ENCODE measurements at places on chromosomes 11 and 22.
A peak's percentile ranks its signal among the peaks of the same experiment; 100 is the strongest.

GRCh38 chr11:69000391-69000790 lies 12.7 kb downstream of the MRGPRF start:
- H3K27me3 ChIP-seq: peaks cover 13% of the 10 kb centered on the region
- no peaks in the 10 kb centered on the region for H3K36me3 ChIP-seq
- DNase-seq: no peak
- H3K4me3 ChIP-seq: no peak overlapping the region

- no peak overlapping the region for H3K27ac ChIP-seq
- H3K36me3 ChIP-seq: peaks cover 15% of the 10 kb centered on the region
- no peak overlapping the region for H3K4me3 ChIP-seq
These were observed 38.2 kb downstream of the SYTL2 start for GRCh38 chr11:85772695-85773094.

DNA sequence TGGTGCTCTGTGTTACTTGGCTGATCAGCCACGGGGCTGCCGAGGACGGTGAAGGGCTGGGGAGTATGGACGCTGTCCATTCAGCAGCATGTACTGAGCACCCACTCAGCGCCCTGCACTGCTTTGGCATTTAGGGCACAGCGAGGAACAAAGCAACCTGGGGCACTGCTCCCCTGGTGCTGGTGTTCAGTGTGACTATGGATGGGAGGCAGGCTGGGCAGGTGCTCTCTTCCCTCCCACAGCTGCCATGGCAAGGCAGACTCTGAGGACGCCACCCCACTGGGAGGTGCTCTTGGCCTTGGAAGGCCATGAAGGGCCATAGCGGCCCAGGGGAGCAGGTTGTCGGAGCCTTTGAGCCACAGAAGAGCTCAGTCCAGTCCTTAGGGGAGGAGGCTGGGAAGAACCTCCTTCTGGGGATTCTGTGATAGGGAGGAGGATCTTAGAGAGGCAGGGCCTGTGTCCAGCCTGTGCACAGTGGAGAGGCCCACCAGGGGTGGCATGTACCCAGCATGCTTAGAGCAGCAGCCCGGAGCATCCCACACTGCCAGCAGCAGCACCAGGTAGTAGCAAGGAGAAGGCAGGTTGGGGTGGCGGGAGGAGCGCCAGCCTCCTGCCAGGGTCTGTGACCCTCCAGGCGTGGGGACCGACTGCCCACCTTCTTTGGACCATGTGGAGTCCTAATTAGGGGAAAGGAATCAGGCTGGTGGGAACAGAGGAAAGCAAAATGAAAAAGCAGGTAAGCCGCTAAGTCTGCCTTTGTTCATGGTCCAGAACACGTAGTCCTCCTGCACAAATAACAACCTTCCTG lies 141.8 kb downstream of the MPPED1 start:
- no peak overlapping the region for H3K27ac ChIP-seq
- H3K4me3 ChIP-seq: no peak overlapping the region
- no peaks in the 10 kb centered on the region for H3K4me1 ChIP-seq
- H3K27me3 ChIP-seq: peaks cover 5% of the 10 kb centered on the region
- no peaks in the 10 kb centered on the region for H3K36me3 ChIP-seq

- peak within 1 kb of the TSS; percentile 90 for H3K4me3 ChIP-seq
- H3K27ac ChIP-seq: peak within 1 kb of the TSS; percentile 53
- peaks cover 8% of the 10 kb centered on the region for H3K27me3 ChIP-seq
- peaks cover 32% of the 10 kb centered on the region for H3K36me3 ChIP-seq
- peak; percentile 95 for DNase-seq
- H3K4me1 ChIP-seq: peaks cover 20% of the 10 kb centered on the region
These were observed at the start of gene SWAP70 for GRCh38 chr11:9663699-9664275. SWAP70 (plus strand) TSS chr11:9664077; CDS start chr11:9664180, 103 bp downstream.

- H3K36me3 ChIP-seq: no peaks in the 10 kb centered on the region
- H3K4me3 ChIP-seq: no peak overlapping the region
- H3K27ac ChIP-seq: peak overlapping the region; percentile 36
- DNase-seq: peak; percentile 50
- peaks cover 56% of the 10 kb centered on the region for H3K4me1 ChIP-seq
- peaks cover 6% of the 10 kb centered on the region for H3K27me3 ChIP-seq
These were observed 69.4 kb downstream of the MCHR1 start for GRCh38 chr22:40748388-40749355.

- peaks cover 3% of the 10 kb centered on the region for H3K27me3 ChIP-seq
- H3K27ac ChIP-seq: no peak overlapping the region
- H3K4me3 ChIP-seq: no peak overlapping the region
- no peaks in the 10 kb centered on the region for H3K36me3 ChIP-seq
These were observed 114.2 kb upstream of the SEZ6L start for GRCh38 chr22:26054841-26055605.

- H3K4me1 ChIP-seq: peaks cover 41% of the 10 kb centered on the region
- H3K36me3 ChIP-seq: no peaks in the 10 kb centered on the region
- DNase-seq: no peak
- H3K4me3 ChIP-seq: no peak overlapping the region
These were observed 33.4 kb downstream of the CD82 start for GRCh38 chr11:44598831-44599230.

DNA sequence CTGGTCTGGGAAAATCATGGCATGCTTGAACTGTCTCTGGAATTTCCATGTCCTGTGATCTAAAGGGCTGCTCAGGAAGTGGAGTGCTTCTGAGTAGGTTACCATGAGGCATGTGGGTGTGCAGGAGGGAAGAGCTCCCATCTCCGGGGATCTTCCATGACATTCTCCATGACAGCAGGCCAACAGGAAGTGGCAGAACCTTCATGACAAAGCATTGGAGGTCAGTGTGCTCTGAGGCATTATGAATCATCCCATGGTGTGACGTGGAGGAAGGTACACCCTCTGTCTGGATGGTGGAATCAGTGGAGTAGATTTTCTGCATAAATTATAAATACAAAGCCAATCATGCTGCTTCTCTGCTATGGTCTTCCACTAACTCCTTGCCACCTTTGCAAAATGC lies 139.6 kb upstream of the E2F8 start:
- peaks cover 26% of the 10 kb centered on the region for H3K4me1 ChIP-seq
- no peak for DNase-seq
- no peak overlapping the region for H3K4me3 ChIP-seq
- H3K27ac ChIP-seq: no peak overlapping the region
- H3K27me3 ChIP-seq: peaks cover 26% of the 10 kb centered on the region
- no peaks in the 10 kb centered on the region for H3K36me3 ChIP-seq

DNA sequence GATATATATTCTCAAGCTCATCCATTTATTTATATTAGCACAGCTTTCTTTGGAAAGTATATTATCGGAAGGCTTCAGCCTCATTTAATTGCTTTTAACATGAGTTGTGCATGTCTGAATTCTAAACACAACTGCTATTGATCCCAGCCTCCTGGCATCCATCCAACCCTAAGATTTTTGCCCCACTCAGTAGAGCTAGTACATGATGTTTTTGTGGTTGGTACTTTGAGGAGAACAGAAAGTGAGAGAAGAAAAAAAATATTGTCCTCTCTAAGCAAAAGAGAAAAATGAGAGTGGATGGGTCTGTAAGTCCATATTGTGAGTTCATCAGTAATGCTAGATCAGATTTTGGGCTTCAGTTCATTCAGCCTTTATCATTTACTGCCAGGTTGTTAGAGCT lies 198.7 kb downstream of the DDX10 start:
- H3K27ac ChIP-seq: no peak overlapping the region
- H3K4me3 ChIP-seq: no peak overlapping the region
- no peaks in the 10 kb centered on the region for H3K27me3 ChIP-seq
- peaks cover 5% of the 10 kb centered on the region for H3K36me3 ChIP-seq
- H3K4me1 ChIP-seq: peaks cover 11% of the 10 kb centered on the region

GRCh38 chr11:44608991-44609782 lies 43.7 kb downstream of the CD82 start:
- no peak for DNase-seq
- no peaks in the 10 kb centered on the region for H3K36me3 ChIP-seq
- H3K27me3 ChIP-seq: peaks cover 8% of the 10 kb centered on the region
- no peak overlapping the region for H3K27ac ChIP-seq

- H3K4me3 ChIP-seq: no peak overlapping the region
- peaks cover 9% of the 10 kb centered on the region for H3K27me3 ChIP-seq
- no peak overlapping the region for H3K27ac ChIP-seq
- DNase-seq: no peak
- peaks cover 7% of the 10 kb centered on the region for H3K4me1 ChIP-seq
These were observed 18.6 kb upstream of the APLP2 start for GRCh38 chr11:130051082-130051481.

DNA sequence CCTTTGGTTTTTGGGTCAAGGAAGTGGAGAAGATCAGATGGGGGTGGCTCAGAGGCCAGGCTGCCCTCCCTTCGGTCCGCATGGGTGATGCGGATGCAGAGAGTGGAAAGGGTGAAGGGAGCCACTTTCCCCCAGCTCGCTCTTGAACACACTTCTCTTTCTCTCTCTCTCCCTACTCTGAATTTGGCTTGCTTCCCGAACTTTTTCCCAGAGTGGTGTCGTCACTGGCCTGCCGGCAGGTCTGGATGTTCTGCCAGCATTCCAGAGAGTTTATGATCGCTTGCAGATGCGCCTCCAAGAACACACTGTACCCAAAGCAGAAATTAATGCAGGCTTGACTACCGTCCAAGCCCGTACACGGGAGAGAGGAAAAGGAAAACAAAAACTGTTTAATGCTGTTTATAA lies 103.2 kb downstream of the ZBTB16 start:
- peak overlapping the region; percentile 82 for H3K27ac ChIP-seq
- H3K4me1 ChIP-seq: peaks cover 98% of the 10 kb centered on the region
- H3K4me3 ChIP-seq: no peak overlapping the region
- H3K27me3 ChIP-seq: peaks cover 5% of the 10 kb centered on the region

Measured in nephron progenitor cell (in vitro differentiated cells).